ENCODE measurements at places on chromosomes 5 and 9. TPM values are rescaled to one million over a fixed set of nuclear protein-coding genes. Genes with fewer than 3 reads are reported as not detected.

- no peak for DNase-seq
Observed at GRCh38 chr5:172133359-172134029, 54.5 kb downstream of the STK10 start.

DNA sequence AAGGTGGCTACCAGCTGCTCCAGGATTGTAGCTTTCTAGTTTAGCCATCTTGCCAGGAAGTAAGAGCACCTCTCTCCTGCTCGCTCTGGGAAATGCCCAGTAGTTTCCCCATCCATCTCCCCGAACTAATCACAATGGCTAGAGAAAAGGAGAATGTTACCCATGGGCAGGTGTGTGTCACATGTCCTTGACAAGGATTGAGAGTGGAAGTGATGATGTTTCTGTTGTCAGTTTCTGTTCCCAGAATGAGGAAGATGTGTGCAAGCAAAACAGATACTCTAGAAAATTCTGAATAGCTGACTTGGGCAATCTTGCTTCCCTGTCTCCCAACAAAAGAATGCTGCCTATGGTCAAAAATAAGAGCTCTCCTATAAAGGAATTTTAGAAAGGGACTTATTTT, 429.5 kb downstream of the EBF1 start:
- no peak for DNase-seq

DNA sequence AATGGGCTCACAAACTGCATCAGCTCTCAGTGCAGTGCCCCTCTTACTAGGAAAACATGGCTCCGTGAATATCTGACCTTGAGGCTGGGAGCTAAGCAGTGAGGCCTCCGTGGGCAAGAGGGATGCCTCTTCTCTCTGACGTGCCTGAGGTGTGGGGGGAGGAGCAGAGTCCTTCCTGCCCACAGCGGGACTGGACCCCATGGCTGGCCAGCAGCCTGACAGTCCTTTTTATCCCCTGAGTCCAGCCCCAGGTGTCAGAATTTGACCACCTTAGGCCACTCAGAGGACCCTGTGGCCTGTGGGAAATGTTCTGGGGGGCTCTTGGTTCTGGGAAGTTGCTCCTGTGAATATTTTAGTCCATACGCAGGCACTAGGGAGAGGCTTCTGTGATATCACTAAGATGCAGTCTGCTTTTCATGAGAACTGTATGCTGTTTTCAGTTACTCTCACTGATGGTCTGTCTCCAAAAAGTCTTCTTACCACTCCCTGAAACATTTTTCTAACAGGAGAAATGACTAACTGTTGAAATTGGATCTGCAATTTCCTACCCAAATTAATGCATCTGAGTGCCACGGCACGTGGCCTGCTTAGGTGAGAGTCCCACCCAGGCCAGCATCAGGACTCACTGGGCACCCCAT, 23.4 kb downstream of the ANGPTL2 start:
- DNase-seq = no peak

DNA sequence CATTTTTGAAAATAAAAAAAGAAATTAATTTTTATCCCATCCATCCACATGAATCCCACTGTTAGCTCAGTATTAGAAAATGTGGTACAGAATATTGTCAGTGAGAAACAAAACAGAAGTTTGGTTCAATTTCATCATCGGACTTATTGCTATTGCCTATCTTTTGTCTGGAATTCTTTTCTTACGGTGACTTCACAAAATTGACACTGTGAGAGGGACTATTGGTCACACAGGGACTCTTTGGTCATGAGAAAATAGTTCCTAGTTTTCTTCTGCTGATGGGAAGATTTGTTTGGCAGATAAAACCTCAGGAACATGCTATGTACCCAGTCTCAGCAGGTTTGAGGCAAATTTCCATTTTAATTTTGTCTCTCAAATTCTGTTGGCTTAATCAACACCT, 186.2 kb upstream of the ELL2 start:
- DNase-seq = no peak

GRCh38 chr5:141850244-141850768, 27.9 kb downstream of the PCDH1 start:
- no peak for DNase-seq

GRCh38 chr5:170337045-170337733, 39.6 kb upstream of the LCP2 start:
- no peak for DNase-seq

- no peak for DNase-seq
Observed at GRCh38 chr5:148746826-148747535, 79.4 kb upstream of the ADRB2 start.

DNA sequence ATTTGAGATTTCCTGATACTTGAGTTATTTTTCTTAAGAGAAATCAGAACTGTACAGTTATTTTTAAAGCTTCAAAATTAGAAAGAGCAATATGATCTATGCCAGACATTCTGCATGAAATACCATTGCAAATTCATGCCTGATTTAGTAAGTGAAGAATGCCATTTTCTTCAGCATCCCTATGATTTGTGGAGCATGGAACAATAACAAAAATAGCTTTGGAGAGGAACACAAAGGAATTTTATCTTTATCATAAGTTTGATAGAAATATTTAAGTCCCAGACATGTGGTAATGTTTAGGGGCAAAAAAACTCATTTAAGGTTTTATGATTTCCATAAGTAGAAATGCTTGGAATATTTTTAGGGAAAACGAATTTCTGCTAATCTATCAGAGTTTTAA, 1863.4 kb downstream of the EFNA5 start:
- no peak for DNase-seq

- DNase-seq = no peak
Observed at GRCh38 chr9:124116683-124117363, 105.3 kb downstream of the LHX2 start.

The PALM2AKAP2 gene
- 1.0 TPM for total RNA-seq

GRCh38 chr9:105187781-105188180, 56.7 kb upstream of the SLC44A1 start:
- DNase-seq = no peak

DNA sequence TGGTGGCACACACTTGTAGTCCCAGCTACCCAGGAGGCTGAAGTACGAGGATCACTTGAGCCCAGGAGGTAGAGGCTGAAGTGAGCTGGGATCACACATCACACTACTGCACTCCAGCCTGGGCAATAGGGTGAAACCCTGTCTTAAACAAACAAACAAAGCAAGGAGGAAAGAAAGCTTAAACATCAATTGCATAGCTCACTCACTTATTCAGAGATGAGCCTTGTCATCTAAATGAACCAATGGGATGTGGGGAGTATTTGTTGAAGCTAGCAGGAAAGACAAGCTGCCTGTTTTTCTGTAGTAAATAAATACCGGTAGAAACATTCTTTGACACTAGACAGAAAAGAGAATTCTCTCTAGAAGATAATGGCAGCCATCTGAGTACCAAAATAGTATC, 161.0 kb upstream of the SLC12A2 start:
- no peak for DNase-seq

The TLX3 gene
- 161 TPM for total RNA-seq
